ENCODE measurements at places on chromosomes 4 and X.

GRCh38 chrX:23792861-23793553 lies 10.0 kb downstream of the SAT1 start:
- no peak for ATAC-seq

DNA sequence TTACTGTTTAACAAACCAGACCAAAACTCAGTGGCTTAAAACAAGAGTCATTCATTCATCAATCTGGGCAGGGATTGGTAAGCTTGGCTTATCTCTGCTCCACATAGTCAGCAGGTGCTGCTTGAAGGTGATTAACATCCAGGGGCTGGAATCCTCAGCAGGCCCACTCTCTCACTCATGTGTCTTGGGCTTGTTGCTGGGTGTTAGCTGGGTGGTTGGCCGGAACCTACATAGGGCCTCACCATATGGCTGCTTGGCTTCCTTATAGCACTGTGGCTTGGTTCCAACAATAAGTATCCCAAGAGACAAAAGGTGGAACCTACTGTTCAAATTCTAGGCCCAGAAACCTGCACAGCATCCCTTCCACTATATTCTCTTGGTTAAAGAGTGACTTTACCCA lies 125.0 kb downstream of the RASGEF1B start:
- ATAC-seq = no peak

DNA sequence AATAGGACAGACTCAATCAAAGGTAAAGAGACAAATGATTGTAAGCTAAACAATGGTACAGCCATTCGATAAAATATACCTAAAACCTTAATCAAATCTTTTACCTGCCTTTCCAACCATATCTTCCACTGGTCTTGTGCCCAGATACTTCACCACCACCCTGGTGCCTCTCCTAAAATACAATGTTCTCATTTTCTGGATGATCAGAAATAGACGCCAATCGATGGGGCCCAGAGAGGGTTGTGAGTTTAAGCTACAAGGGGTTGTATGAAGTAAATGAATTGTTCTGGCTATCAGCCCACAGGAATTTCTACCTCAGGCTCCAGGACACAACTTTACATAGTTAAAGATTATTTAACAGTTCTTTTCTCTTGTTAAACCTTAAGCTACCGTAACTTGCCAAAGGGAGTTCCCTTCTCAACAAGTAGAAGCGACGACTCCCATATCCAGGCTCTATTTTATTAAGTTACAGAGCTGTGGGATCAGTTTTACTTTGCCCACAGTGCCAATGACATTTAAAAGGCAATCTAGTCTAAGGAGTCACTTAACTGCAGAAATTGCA lies 99.1 kb downstream of the CHRNA9 start:
- no peak for ATAC-seq

- no peak for ATAC-seq
Measured at GRCh38 chrX:149629730-149630387, 1.7 kb downstream of the TMEM185A start.

- ATAC-seq = no peak
Measured at GRCh38 chr4:8280876-8281440, 11.4 kb downstream of the HTRA3 start.

DNA sequence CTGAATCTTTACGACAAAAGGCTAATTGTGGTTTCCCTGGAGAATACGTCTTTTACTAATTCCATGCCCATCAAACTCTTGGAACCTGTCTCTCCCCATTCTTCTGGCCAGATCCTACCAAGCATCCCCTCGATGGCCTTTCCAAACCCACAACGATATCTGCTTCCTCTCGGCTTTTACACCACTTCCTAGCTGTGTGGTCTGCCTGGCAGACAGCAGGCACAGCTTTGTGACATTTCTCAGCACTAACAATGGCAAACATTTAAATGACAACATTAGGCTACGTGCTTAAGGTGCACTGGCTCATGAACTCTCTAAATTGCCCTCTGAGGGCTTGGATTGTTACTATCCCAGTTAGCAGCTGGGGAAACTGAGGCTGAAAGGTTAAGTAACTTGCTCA lies 141.0 kb downstream of the NSUN7 start:
- no peak for ATAC-seq
